ENCODE measurements at places on chromosomes 5 and 9.
A peak's percentile ranks its signal among the peaks of the same experiment; 100 is the strongest.

DNA sequence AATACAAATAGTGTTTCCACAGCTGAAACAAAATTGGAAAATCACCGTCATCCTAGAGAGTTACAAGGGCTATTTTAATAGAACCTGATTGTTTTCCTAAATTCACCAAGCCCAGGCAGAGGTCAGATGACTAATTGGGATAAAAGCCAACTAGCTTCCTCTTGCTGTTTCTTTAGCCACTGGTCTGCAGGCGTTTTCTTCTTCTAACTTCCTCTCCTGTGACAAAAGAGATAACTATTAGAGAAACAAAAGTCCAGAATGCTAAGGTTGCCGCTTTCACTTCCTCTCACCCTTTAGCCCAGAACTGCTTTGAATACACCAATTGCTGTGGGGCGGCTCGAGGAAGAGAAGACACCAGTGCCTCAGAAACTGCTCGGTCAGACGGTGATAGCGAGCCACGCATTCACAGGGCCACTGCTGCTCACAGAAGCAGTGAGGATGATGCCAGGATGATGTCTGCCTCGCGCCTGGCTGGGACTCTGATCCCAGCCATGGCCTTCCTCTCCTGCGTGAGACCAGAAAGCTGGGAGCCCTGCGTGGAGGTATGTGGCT lies at the start of gene TLR4:
TLR4 (plus strand) TSS at position 380 of the 552 bp plus-strand sequence; CDS start at position 450, 70 bp downstream.
- DNase-seq, result no peak

- no peak for DNase-seq
These were observed 232.2 kb upstream of the VLDLR start for GRCh38 chr9:2389404-2389803.

DNA sequence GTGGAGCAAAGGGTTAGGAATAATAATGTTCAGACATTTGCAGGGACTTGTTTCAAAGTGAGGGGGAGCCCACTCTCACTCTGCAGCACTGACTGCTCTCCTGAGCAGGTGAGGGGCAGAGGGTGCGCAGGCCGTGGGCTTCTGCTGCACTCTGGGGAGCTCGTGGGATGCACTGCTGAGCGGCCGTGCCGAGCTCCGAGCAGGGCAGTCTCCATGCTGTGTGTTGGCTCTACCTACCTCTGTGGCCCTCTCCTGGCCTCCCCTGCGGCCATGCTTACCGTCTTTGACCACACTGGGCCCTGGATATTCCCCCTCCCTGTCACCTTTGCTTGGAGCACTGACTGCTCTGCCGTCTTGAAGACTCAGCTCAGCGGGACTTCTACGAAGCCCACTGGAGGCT lies 33.7 kb downstream of the CRB2 start:
- DNase-seq, result no peak

GRCh38 chr5:146109379-146109778 lies 4.0 kb upstream of the PLAC8L1 start:
- DNase-seq, result no peak

GRCh38 chr9:136506425-136506824 lies 23.6 kb upstream of the SEC16A start:
- no peak for DNase-seq

DNA sequence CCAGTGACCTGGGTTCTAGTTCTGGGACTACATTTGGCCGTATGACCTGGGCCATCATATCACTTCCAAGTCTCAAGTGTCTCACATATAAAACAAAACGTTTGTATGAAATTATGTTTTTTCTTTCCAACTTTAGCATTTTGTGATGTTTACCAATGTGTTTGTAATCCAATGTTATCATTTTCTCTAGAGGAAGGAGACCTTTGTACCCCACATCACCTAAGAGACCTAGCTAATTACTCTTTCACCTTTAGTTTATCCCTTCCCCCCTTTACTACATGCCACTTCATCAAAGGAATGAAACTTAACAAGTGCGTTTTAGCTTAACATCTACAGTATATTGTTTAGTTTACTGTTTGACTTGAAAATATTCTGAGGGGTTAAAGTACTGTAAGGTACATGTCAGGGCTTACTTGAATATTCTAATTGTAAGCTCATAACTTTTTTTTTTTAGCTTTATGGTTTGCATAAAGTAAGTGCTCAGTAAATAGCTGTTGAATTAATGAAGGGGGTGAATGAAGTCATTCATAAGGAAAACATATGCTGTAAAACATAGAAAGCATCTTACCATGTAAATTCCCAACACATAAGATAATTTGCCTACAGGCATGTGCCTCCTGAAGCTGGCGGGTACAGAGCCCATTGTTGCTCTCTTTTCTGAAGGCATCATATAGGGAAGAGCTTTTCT lies 2.9 kb downstream of the PIP5K1B start:
- DNase-seq, result no peak

DNA sequence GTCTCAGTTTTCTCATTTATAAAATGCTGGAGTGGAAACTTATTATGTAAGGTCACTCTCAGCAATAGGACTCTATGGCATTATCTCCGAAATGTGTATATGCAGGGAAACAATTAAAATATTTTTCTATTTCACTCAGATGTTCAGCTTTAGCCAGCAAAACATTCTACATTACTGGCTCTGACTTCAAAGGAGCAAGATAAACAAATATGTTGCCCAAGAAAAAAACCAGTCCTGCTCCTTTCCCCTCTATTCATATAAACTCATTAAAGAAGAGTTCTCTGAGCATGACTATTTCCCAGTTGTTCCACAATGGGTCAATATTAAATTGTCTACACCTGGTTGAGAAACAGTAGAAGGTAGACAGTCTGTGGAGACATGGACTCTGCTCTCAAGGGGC lies 155.0 kb downstream of the NPR3 start:
- no peak for DNase-seq

- DNase-seq, result no peak
These were observed 91.3 kb upstream of the GPBP1 start for GRCh38 chr5:57082441-57083067.

GRCh38 chr9:116647515-116647809 lies 39.6 kb upstream of the TRIM32 start:
- no peak for DNase-seq

DNA sequence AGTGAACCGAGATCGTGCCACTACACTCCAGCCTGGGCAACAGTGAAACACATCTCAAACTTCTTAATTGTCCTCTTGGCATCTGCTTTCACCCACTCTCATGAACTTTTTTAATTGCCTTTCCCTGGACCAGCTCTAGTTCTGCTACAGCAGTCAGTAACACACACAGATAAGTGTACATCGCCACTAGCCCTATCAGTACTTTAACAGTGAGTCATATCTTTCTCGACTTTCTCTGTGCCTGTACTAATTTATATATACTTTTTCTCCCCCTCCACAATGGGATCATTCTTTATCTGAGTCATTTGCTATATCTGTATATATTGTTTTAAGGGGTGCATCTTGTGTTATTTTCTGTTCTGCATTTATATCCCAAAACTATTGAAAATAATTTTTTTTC lies 6.7 kb downstream of the CDC37L1 start:
- no peak for DNase-seq

GRCh38 chr9:71743882-71744281 lies 24.4 kb downstream of the CEMIP2 start:
- no peak for DNase-seq

GRCh38 chr5:10668697-10669096 lies 92.3 kb downstream of the DAP start:
- no peak for DNase-seq

DNA sequence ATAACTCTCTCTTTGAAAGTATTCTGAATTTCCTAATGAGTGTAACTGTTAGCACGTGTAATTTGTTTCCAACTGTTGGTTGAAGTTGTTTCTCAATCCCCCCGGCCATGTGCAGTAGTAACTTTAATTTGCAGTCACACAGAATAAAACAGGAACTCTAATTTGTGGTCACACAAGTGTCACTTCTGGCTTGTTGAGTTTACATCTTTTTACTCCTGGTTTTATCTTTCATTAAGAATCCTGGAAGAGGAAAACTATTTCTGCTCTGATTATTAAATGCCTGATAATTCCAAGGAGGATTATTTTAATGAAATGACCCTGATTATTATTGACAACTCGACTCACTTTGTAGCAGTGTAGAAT lies 1.2 kb downstream of the SCAMP1 start:
- peak; percentile 63 for DNase-seq

DNA sequence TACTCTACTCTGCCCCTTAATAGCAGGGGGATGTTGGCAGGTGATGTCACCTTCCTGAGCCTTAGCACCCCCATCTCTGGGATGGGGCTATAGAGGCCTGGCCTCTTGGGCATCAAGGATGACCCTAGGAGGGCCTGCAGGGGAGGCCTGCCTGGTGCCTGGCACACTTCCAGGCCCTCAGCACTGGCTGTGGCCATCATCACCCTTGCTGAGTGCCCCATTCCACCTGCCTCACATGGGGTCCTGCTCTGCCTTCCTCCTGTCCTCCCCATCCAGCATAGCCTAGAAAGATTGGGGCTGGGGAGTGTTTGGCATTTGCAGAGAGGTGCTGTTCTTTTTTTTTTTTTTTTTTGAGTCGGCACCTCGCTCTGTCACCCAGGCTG lies 17.7 kb upstream of the PHYHD1 start:
- no peak for DNase-seq

DNA sequence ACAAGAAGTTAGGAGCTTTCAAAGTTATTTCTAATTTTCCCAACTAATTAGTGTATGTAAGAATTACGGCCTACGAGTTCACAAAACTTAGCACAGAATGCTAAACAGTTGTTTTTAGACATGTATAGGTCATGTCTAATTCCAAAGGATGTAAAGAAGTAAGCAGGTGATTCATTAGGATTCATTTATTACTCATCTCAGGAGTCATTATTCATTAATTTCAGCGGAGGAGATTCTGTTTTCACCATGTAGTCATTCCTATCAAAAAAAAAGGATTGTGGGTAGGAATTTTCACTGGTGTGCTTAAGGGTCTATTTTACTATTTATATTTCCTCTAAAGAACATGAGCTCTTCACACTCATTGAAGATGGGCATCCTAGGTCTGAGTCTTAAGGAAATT lies 532.2 kb downstream of the ACTL7B start:
- no peak for DNase-seq

DNA sequence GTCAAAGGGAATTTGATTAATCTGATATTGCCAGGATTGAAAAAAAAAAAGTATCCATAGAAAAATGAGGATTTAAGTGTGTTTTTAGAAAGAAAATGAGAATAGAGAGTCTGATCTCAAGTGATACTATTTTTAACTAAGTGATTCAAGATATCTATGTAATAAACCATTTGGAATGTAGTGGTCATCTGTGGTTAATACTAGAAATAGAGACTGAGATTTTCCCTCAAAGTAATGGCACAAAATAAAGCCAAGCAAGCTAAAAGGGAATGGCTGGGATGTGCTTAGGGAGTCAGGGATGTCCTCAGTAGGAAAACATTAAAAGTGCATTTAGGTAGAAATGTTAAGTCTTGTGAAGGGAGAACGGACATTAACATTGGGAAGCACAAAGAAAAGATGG lies 90.6 kb downstream of the FBXO4 start:
- DNase-seq, result no peak

DNA sequence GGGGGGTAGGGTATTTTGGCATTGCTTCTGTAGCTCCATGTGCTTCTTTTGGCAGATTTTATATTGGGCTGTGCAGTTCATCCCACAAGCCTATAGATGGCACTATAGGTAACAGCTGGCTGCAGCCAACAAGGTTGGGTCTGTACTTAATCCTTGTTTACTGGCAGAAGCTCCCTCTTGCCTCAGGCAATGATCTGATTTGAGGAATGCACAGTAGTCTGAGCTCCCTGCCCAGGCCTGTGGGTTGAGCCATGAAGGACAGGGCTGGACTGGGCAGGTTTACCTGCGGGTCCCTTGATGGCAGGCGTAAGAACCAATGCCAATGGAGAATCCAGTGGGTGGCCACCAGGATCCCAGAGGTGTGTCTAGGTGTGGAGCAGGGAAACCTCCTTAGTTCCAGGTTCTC lies 11.7 kb upstream of the OR1J2 start:
- peak; percentile 49 for DNase-seq

DNA sequence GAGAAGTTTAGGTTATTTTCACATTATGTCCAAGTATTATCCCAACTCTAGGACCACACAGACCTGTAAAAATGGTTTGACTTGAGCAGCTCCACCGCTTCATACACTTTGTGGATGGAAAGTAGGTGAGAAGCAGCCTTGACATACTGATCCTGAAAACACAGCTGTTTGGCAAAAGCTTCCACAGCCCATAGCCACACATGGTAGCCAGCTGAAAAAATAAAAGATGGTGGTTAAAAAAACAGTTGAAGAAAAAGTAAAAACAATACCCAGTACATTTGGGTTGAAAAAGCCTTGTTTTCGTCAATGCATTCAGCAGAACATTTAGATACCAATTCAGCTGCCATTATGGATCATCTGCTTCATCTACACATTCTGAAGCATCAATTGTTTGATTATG lies 36.7 kb downstream of the GEMIN5 start:
- DNase-seq, result no peak

DNA sequence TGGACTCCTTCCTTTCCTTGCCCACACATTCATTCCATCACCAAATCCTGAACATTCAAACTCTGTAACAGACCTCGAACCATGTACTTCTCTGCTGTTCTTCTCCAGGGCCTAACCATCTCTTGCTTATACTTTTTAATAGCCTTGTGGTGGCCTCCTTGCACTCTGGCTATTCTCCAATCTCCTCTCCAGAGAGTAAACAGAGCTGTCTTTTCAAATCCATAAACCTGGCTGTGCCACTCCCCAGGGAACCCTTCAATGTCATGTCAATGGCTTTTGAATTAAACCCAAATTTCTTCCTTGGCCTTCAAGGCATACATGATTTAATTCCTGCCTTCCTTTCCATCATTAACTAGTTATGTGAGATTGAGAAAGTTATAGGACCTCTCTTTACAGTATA lies 277.6 kb upstream of the EFNA5 start:
- DNase-seq, result no peak

DNA sequence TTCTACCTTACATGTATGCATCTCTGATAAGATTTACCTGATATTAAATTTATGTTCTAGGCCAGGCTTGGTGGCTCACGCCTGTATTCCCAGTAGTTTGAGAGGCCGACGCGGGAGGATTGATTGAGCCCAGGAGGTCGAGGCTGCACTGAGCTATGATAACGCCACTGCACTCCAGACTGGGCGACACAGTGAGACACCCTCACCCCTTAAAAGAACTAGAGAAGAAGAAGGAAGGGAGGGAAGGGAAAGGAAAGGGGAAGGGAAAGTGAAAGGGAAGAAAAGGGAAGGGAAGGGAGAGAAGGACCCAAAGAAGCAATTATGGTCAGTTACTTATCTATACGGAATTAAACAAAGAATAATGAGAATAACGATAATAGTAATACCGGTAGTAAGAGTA lies 1.2 kb upstream of the RFK start:
- no peak for DNase-seq

- no peak for DNase-seq
These were observed 957.8 kb upstream of the TYRP1 start for GRCh38 chr9:11735391-11735790.

GRCh38 chr9:88268886-88269285 lies 119.4 kb upstream of the SPIN1 start:
- no peak for DNase-seq

GRCh38 chr5:143065185-143065965 lies 295.2 kb downstream of the ARHGAP26 start:
- DNase-seq, result no peak

GRCh38 chr9:131818089-131818488 lies 78.2 kb upstream of the RAPGEF1 start:
- no peak for DNase-seq

- no peak for DNase-seq
These were observed 282.7 kb downstream of the GAS1 start for GRCh38 chr9:86664603-86665002.

- no peak for DNase-seq
These were observed 117.0 kb downstream of the PIK3R1 start for GRCh38 chr5:68332556-68332955.

GRCh38 chr5:75260708-75261107 lies 24.0 kb upstream of the ANKRD31 start:
- DNase-seq, result no peak

GRCh38 chr9:25677301-25678146 lies 720 bp downstream of the TUSC1 start:
- DNase-seq, result peak; percentile 27

GRCh38 chr5:68587171-68587570 lies 371.6 kb downstream of the PIK3R1 start:
- DNase-seq, result no peak

All from NCI-H748 treated with DMSO at 0.1 percent for 48 hours (cell line).